ENCODE measurements at places on chromosomes 16 and 17. TPM values are rescaled to one million over a fixed set of nuclear protein-coding genes. Genes with fewer than 3 reads are reported as not detected.

Gene DPEP2
- total RNA-seq = not detected

Gene DHX58
- 11.9 TPM for total RNA-seq

Gene ADAP2
- total RNA-seq = not detected

Gene GLP2R
- total RNA-seq = 0.39 TPM

Gene ZPBP2
- total RNA-seq = not detected

Gene HSD17B2
- total RNA-seq = not detected

Gene SMIM5
- total RNA-seq = not detected
